ENCODE measurements at places on chromosomes 12 and 14. TPM values are rescaled to one million over a fixed set of nuclear protein-coding genes. Genes with fewer than 3 reads are reported as not detected.

The FGD4 gene
- polyA plus RNA-seq, result 7.5 TPM

GRCh38 chr12:42213954-42214426, 24.1 kb downstream of the YAF2 start:
- no peak for DNase-seq

GRCh38 chr14:53516261-53516774, 363.2 kb upstream of the DDHD1 start:
- no peak for DNase-seq

- DNase-seq, result no peak
Observed at GRCh38 chr12:11814374-11814773, 164.9 kb downstream of the ETV6 start.

The BICDL1 gene
- polyA plus RNA-seq, result 0.36 TPM

The OASL gene
- 3.1 TPM for polyA plus RNA-seq

The MGST1 gene
- 3.2 TPM for polyA plus RNA-seq
